ENCODE measurements at places on chromosomes 12 and 14. TPM values are rescaled to one million over a fixed set of nuclear protein-coding genes. Genes with fewer than 3 reads are reported as not detected.

Gene PPFIA2
- 143 TPM for total RNA-seq

Gene STAC3
- 1.4 TPM for total RNA-seq

Gene MGAT4C
- 82.4 TPM for total RNA-seq

Gene GCN1
- 68.7 TPM for total RNA-seq

Gene TCL1B
- total RNA-seq = not detected

Gene DYNLL1
- total RNA-seq = 303 TPM

Gene COL2A1
- total RNA-seq = 2.5 TPM

Gene TTC9
- 29.3 TPM for total RNA-seq

Gene POTEG
- not detected for total RNA-seq

Gene NEUROD4
- total RNA-seq = 0.23 TPM

Gene ZNF891
- total RNA-seq = 9.5 TPM

Gene KRT78
- total RNA-seq = not detected

Gene EIF2B2
- 24.0 TPM for total RNA-seq

Gene IKBIP
- total RNA-seq = 10.1 TPM

Gene KRT71
- not detected for total RNA-seq

Gene SMOC1
- 33.7 TPM for total RNA-seq

Gene GPR132
- total RNA-seq = 0.46 TPM

Gene MFAP5
- not detected for total RNA-seq

Gene SMARCC2
- 108 TPM for total RNA-seq

Gene AICDA
- total RNA-seq = not detected

Gene P2RX2
- not detected for total RNA-seq

Gene KRT80
- not detected for total RNA-seq

Gene SALL2
- 30.4 TPM for total RNA-seq

Gene ZBTB25
- total RNA-seq = 19.1 TPM

Gene PRPH
- 1.4 TPM for total RNA-seq

Gene OR4E2
- total RNA-seq = not detected

Gene KLRF1
- 0.46 TPM for total RNA-seq

Gene FSCB
- total RNA-seq = not detected

Gene ACOT6
- total RNA-seq = not detected

Gene KIF26A
- total RNA-seq = 9.2 TPM

Gene CNPY2
- total RNA-seq = 39.9 TPM

All from diencephalon (tissue), 1 donor.